ENCODE measurements at places on chromosomes 7 and 10. TPM values are rescaled to one million over a fixed set of nuclear protein-coding genes. Genes with fewer than 3 reads are reported as not detected.

The ATOH7 gene
- not detected for total RNA-seq

The TAS2R4 gene
- 1.0 TPM for total RNA-seq

The PAPOLB gene
- total RNA-seq, result 0.08 TPM

The CALML5 gene
- not detected for total RNA-seq

The RARRES2 gene
- not detected for total RNA-seq

The ELN gene
- total RNA-seq, result not detected

DNA sequence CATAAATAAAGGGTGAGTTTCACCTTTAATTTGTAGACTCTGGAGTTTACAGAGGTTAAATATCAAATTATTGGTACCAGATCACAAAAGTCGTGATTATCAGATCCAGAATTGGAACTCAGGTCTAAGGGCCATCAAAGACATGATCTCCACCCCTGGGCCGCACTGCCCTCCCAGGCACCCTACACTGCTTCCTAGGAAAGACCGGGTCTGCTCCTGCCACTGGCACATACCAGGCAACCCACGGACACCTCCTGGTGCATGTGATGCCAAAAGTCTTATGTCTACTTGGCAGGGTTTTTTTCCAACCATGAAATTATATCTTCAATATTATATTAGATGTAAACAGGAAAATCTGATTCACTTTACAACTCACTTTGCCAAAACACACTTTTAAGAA, 452.8 kb downstream of the PTPRN2 start:
- no peak for DNase-seq

DNA sequence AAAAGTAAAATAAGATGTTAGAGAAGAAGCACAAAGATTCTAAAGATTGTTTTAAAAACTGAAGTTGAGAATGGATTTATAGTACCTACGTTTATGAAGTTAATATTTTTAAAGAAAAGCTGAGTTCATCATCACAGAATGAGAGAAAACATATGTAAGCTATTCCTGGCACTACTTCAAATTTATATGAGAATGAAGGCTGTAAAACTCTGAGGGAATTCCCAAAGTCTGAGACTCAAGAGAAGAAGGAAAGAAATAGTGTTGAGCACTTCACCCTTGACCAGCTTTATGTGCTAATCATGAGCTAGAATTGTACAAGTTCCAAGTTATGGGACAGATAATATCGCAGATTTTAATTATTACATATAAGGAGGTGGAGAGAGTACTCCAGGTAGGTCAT, 323.7 kb upstream of the GNAI1 start:
- no peak for DNase-seq

DNA sequence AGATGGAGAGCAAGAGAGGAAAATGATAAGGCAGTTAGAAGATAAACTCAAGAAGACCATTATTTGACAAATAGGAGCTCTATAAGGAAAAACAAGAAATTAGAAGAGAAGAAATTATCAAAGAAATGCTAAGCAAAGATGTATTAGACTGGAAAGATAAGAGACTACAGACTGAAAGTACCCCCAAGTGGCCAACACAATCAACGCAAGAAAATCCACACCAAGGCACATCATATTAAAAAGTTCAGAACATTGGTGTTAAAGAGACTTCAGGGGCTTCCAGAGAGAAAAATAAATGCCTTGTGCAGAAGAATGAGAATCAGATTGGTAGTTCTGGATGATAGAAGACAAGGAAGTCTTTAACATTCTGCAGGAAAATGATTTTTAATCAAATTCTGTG, 46.0 kb downstream of the SH2D4B start:
- no peak for DNase-seq

- DNase-seq, result no peak
These were observed 133.3 kb upstream of the KIF5B start for GRCh38 chr10:32189400-32190084.

GRCh38 chr7:96686305-96686704, 23.3 kb downstream of the SEM1 start:
- peak; percentile 28 for DNase-seq
